Epithelial cell of proximal tubule (primary cell): ENCODE measurements at places on chromosomes 12 and 14. TPM values are rescaled to one million over a fixed set of nuclear protein-coding genes. Genes with fewer than 3 reads are reported as not detected.

DNA sequence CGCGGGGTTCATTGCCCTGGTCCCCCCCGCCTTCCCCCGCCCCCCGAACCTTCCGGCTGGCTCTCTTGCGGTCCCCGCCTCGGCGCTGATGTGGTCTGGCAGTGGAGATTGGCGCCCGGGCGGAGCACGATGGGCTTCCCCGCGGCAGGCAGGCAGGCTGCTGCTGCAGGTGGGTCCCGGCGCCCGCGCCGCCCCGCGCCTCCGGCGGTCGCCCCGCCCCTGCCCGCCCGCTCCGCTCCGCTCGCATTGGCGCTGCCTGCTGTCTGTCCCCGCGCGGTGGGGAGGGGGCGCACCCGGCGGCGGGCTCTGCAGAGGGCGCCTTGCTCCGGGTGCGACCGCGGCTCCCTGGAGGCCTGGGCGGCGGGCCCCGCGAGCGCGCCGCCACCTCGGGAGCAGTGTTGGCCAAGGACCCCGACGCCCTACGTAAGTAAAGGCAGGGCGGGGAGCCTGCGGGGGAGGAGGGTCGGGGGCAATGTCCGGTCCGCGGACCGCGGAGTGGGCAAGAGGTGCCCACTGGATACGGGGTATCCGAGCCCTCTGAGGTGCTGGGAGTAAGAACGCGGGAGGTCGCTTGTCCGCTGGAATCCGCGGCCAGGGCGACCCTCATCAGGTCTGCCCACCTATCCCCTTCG lies at the start of gene AKAP5:
Gene AKAP5, plus strand, starts transcription at position 309 of the 632 bp plus-strand sequence. CDS start 2,896 bp downstream, outside the sequence.
- no peak for DNase-seq

Gene GLI1
- total RNA-seq = 0.51 TPM in 1 of 2 replicates, not detected in the other

DNA sequence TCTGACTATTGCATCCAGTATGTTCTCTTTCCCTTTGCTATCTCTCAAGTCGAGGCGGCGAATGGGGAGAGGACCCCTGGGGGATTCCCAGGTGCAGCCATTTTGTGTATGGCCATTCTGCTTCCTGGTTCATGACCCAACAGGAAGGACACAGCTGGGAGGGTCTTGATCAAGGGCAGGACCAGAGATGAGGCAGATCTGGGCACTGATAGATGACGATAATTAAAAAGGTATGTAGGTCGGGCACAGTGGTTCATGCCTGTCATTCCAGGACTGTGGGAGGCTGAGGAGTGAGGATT lies 73.9 kb downstream of the EID3 start:
- no peak for DNase-seq

GRCh38 chr14:81172881-81173280 lies 47.9 kb downstream of the GTF2A1 start:
- no peak for DNase-seq

- no peak for DNase-seq
Observed at GRCh38 chr12:120223458-120224303, 22.8 kb upstream of the RPLP0 start.

DNA sequence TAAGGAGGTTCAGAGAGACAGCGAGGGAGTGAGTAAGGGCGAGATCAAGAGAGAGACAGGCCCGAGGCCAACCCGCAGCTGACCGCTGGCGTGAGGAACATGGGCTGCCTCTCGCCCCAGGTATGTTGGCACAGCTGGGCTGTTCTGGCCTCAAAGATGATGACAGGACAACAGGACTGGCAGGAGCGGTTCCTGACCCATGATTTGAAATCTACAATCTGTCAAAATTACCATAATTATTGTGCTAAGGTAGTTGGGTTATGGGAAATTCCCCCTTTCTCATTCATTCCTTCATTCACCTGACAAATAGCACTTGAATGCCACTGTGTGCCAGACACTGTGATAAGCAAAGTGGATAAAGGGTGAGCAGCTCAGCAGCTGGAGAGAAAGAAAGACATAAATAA lies 5.1 kb upstream of the ENDOU start:
- DNase-seq = no peak

Gene YLPM1
- total RNA-seq = 20.3 and 22.5 TPM in 2 replicates

DNA sequence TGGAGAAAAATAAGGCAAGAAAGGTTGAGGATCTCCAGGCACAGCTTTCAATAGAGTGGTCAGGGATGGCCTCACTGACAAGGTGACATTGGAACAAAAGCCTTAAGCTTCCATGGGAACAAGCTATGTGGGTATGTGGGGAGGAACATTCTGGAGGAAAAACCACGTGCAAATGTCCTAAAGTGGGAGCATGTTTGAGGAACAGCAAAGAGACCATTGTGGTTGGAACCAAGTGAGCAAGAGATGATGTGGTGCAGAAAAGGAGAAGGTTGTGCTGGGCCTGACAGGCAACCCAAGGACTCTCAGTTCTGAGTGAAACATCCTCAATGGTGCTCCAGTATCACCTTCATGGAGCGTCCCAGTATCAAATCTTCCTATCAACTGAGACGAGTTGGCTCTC lies 184.0 kb downstream of the CAND1 start:
- DNase-seq = no peak

- DNase-seq = peak; percentile 22
Observed at GRCh38 chr14:30005114-30005808, 77.6 kb upstream of the PRKD1 start.

Gene KLHL33
- total RNA-seq = under 0.01 and 0.17 TPM in 2 replicates

DNA sequence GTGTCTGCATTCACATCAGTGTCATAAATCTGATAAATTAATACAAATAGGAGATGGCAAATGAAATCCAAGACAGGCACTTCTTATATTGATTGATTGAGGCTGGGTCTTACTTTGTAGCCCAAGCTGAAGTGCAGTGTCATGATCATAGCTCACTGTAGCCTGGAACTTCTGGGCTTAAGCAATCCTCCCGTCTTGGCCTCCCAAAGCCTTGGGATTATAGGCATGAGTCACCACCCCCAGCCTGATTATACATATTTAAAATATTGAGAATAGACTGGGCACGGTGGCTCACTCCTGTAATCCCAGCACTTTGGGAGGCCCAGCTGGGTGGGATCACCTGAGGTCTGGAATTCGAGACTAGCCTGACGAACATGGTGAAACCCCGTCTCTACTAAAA lies 51.3 kb downstream of the MARK3 start:
- DNase-seq = no peak

Gene HOXC10
- 9.5 and 15.7 TPM in 2 replicates for total RNA-seq

GRCh38 chr14:32900547-32900946 lies 38.1 kb upstream of the NPAS3 start:
- no peak for DNase-seq

Gene RNASE7
- total RNA-seq = 0.86 TPM in 1 of 2 replicates, not detected in the other

DNA sequence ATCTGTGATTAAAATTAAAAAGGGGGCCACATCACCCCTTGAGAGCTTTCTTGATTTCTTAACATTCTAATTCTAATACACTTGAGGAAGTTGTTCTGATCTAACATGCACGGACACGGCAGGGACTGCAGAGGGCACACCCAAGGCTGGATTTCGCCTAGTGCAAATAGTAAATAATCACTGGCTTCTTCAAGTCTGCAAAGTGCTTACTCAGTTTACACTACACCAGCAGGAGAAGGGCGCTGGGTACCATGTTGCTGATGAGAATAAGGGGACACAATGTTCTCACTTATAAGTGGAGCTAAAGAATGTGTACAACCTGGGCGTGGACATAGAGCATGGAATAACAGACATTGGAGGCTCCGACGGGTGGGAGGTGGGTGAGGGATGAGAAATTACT lies 34.2 kb downstream of the TBX5 start:
- no peak for DNase-seq

GRCh38 chr14:91835920-91836843 lies 31.2 kb downstream of the TC2N start:
- DNase-seq = no peak
